ENCODE measurements at places on chromosomes 13 and 19.

DNA sequence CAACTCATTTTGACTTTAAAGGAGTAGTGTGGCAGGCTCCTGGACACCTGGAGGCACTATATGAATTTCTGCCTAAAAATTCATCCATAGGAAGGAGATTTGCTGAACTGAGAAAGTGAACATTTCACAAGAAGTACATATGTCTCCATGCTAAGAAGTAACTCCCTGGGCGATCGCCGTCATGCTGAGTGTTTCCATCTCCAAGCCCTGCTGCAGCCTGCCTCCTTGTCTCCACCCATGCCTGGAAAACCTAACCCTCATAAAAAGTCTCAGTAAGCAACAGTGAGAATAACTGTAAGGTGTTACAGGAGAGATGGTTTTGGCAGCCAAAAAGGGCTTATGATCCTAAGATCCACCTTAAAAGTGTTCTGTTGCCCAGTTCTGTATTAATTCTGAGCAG lies 251.3 kb downstream of the SHISA2 start:
- no peak for DNase-seq

GRCh38 chr13:103788061-103788652 lies 721.9 kb upstream of the SLC10A2 start:
- peak; percentile 0 for DNase-seq

DNA sequence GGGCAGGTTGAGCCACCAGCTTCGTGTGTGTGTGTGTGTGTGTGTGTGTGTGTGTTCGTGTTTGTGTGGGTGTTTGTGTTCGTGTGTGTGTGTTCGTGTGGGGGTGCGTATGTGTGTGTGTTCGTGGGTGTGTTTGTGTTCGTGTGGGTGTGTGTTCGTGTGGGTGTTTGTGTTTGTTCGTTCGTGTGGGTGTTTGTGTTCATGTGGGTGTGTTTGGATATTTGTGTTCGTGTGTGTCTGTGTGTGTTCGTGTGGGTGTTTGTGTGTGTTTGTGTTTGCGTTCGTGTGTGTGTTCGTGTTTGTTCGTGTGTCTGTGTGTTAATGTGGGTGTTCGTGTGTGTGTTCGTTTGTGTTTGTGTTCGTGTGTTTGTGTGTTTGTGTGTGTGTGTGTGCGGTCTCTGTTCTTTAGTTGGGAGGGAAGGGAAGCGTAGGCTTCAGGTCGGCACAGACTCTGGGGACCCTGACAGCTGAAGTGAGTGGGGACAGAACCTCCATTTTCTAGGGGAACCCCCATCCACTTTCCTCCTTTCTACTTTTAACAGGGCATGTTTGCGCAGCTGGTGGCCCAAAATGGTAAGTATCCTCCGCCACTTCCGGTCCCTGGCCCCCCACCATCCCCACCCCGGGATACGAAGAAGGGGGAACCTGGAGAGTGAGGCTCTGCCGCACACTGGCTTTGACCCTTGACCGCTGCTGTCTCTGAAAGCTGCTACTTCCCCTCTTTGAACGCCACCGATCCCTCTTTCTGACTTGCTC lies 1.6 kb downstream of the TNFSF9 start:
- DNase-seq, result no peak

DNA sequence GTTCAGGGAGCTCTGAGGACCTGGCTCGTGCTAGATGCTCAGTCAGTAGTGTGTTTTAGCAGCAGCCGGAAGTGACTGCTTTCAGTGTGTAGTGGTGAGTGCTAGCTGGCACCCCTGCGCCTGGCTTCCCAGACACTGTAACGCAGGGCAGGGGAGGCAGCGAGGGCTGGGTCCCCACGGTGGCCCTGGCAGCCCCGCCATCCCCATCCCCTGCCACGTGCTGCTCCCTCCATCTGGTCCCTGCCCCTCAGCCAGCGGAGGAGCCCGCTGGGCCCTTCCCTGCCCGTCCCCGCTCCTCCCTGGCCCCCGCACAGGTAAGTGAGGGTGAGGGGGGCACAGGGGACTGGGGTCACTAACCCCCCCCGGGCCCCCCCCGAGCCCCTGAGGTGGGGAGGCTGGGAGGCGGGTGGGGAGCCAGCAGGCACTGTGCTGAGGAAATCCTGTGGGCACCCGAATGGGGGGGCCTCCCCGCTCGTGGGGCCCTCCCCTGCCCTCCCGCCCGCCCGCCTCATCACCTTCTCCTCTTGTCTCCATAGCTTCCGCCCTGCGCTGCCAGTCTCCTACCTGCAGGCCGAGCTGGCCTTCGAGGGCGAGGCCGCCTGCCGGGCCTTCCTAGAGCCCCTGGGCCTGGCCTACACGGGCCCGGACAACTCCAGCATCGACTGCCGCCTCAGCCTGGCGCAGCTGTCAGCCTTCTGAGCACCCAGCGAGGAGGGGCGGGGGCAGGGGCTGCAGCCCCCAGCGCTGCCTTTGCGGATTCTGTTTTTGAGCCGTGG lies 3.2 kb downstream of the LENG9 start:
- DNase-seq, result no peak

DNA sequence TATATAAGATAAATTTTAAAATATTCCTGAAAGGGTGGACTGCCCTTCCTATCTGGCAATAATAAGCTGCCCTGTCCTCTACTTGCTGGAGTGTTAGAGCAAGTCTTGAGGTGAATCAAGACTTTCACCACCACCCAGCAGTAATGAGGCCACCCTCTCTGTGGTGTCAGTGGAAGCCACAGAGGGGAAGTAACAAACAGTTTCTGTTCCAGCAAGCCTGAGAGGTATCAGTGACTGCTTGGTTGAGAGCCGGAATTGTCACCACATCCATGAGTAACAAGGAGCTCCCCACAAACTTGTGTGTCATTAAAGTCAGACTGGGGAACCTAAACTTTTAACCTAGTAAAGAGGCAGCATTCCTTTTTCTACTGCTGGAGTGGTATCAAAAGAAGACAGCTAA lies 532.7 kb upstream of the SPRY2 start:
- no peak for DNase-seq

GRCh38 chr19:5444431-5444830 lies 10.8 kb upstream of the ZNRF4 start:
- no peak for DNase-seq

DNA sequence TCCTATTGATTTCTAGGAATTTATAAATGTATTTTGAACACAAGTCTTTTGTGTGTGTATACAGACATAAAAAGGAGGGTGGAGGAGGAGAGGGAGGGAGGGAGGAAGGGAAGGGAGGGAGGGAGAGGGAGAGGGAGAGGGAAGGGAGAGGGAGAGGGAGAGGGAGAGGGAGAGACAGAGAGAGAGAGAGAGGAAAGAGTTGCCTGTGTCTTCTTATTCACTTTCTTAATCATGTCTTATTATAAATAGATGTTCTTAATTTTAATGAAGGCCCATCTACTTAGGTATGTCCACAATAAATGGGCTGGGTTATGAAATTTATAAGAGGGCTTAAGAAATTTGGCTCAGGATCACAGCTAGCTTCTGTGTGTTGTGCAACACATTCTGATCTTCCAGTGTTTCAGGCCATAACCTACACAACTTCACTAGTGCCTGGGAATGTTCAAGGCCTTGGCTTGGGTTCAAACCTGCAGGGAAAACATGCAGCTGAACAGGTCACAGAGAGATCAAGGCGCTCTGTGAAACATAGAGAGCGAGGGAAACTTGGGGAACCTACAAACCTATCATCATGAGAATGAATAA lies 39.3 kb downstream of the ZNF45 start:
- no peak for DNase-seq

DNA sequence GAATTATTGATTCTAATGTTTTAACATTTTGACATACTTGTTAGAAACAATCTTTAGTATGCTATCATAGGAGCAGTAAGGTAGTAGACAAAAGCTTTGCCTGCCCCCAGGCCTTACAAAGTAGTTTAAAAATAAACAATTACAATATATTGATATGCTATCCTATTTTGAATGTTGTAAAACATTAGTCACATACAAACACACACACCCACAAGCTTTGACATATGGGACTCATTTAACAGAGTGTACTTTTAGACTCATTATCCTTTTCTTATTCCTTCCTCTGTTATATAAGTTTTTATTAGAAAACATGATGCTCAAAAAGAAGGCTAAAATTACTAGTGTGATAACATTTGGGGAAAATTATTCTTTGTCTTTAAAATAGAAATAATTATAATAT lies 33.5 kb downstream of the UCHL3 start:
- DNase-seq, result no peak

DNA sequence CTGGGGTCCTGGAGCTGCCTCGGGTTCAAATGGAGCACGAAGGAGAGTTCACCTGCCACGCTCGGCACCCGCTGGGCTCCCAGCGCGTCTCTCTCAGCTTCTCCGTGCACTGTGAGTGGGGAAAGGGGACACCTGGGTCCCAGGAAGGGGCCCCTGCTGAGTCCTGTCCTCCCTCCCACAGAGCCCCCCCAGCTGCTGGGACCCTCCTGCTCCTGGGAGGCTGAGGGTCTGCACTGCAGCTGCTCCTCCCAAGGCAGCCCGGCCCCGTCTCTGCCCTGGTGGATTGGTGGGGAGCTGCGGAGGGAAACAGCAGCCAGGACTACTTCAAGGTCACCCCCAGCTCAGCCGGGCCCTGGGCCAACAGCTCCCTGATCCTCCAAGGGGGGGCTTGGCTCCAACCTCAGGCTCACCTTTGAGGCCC lies 11.0 kb upstream of the SIGLEC11 start:
- no peak for DNase-seq

DNA sequence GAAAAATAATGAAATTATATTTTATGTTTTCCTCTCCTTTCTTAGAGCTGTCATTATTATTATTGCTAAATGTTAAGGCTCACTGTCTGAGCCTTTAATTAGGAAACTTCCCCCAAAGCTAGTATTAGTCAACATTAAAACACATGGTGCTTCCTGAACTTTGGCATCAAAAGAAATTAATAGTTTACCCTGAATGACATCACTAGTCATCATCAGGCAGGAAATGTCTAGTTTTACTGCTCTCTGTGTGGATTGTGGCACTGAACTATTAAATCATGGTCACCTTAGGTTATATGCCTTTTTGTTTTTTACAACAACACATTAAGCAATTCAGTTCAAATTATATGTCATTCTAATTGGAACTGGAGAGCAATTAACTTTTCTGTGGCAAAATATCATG lies 595.5 kb downstream of the SLITRK1 start:
- DNase-seq, result peak; percentile 14

- DNase-seq, result no peak
Measured at GRCh38 chr19:306151-306900, 15.1 kb upstream of the PLPP2 start.

DNA sequence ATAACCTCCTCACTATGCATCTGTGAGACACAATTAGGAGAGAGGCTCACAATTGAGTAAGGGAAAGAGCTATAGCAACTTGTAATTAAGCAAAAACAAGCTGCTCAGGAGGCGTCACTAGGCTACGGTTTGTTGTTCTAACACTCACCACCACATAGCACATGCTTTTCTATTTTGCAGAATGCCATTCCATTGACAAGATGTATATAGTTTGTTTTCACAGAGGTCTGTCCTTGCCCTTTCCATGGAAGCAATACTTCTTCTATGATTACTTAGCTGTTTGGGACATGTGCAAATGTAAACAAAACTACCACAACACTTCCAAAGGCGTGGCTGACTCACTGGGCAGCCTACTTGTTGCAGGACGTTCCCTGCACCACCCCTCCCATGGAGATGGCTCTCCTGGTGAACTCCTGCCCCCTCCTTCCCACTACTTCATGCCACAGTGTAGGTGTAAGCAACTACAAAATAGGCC lies 33.9 kb upstream of the FAM216B start:
- DNase-seq, result peak; percentile 64

GRCh38 chr13:65613004-65613403 lies 1617.1 kb downstream of the PCDH9 start:
- DNase-seq, result no peak

- DNase-seq, result no peak
Measured at GRCh38 chr13:28825379-28825778, 5.2 kb downstream of the MTUS2 start.

- no peak for DNase-seq
Measured at GRCh38 chr19:49738268-49738667, 24.8 kb downstream of the TSKS start.

DNA sequence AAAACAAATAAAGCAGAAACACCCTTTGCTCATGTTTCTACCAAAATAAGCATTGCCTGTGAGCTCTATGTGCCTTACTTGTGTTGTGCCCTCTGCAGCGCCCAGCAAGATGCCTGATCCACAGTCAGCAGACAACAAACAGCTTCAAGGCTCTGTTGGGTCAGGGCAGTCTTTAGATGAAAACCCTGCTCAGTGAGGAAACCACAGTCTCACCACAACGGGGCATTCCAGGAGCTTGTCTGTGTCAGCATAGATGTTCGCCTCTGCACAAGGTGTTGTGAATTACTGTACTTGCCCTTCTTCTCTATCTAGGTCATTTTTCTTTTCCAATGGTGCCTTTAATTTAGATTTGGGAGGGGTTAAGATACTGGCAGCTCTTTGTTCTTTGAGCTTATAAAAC lies 251.9 kb downstream of the COL4A1 start:
- DNase-seq, result peak; percentile 57

- peak; percentile 17 for DNase-seq
Measured at GRCh38 chr13:75512253-75512652, 25.4 kb downstream of the COMMD6 start.

DNA sequence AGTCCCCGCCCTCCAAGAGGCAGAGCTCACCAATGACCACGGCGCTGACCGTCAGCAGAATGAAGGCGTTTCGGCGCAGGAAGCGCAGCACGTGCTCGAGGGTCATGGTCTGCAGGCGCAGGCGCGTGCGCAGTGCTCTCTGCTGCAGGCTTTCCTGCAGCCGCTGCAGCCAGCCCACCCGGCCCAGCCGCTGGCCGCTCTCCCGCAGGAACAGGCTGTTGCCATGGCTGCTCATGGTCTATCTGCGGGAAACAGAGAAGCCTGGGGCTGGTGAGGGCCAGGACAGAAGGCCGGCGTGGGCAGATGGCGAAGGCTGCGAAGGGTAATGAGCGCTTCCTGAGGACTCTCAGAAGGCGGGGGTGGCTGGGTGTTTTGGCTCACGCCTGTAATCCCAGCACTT lies 7.0 kb downstream of the SLC1A6 start:
- no peak for DNase-seq

GRCh38 chr13:100394005-100394695 lies 194.4 kb downstream of the GGACT start:
- DNase-seq, result peak; percentile 91

GRCh38 chr13:51330791-51331190 lies 8.7 kb upstream of the SERPINE3 start:
- peak; percentile 14 for DNase-seq

DNA sequence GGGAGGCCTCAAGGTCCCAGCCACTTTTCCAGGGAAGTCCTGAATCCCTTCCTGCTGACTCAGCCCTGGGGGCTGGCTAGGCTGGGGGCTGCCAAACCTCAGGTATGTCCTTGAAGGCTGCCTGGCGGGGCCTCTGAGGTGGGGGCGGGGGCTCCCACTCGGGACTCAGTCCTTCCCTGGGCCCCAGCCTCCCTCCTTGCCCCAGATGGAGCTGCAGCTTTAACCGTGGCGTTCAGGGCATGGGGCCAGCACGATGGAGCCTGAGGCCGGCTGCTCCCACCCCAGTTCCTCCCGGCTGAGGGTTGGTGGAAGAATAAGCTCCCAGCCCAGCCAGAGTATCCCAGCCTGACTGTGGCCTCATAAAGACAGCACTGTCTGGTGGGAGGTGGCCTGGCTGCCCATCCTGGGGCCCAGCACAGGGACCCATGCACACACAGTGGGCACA lies 12.4 kb downstream of the CILP2 start:
- DNase-seq, result peak; percentile 94

- DNase-seq, result no peak
Measured at GRCh38 chr13:59744747-59745391, 418.9 kb downstream of the DIAPH3 start.

Measured in fibroblast of upper back skin (primary cell).